Suppressor macrophage treated with lipopolysaccharide for 1 hour (primary cell): ENCODE measurements at places on chromosomes 7 and 10.

- DNase-seq, result no peak
Measured at GRCh38 chr7:144987686-144988085, 151.8 kb upstream of the TPK1 start.

DNA sequence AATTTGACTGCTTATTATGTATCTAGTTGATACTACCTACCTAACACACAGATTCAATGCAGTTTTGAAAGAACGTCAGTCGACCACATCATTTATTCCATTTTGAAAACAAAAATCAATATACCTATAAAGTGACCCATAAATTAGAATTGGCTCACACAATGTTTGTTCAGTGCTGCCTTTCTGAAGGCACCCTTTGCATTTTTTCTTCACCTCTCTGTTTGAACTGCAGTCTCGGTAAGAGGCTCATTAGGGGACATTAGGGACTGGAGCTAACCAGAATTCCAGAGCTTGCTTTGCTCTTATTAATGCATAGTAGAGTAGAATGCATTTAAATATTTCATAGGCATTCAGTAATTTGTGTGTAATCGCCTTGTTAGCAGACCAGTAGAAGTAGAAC is 234.1 kb downstream of the FOXP2 start:
- no peak for DNase-seq

DNA sequence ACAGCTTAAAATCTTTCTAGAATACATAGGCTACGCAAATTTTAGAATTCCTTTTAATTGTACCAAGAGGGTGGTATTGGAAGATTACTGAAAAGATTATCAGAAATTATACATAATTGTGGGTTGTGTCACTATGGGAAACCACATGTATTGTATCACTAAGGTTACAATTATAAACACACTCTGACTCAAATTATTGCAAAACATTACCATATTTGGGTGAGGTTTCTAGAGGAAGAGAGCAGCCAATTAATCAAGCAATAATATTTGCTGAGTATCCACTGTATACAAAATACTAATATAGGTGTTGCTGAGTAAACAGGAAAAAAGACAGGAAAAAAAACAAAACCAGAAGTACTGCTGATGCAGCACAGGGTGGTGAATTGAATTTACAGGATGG is 3.1 kb upstream of the CAPZA2 start:
- peak; percentile 53 for DNase-seq

- no peak for DNase-seq
Measured at GRCh38 chr10:126770809-126771208, 100.3 kb upstream of the C10orf90 start.

DNA sequence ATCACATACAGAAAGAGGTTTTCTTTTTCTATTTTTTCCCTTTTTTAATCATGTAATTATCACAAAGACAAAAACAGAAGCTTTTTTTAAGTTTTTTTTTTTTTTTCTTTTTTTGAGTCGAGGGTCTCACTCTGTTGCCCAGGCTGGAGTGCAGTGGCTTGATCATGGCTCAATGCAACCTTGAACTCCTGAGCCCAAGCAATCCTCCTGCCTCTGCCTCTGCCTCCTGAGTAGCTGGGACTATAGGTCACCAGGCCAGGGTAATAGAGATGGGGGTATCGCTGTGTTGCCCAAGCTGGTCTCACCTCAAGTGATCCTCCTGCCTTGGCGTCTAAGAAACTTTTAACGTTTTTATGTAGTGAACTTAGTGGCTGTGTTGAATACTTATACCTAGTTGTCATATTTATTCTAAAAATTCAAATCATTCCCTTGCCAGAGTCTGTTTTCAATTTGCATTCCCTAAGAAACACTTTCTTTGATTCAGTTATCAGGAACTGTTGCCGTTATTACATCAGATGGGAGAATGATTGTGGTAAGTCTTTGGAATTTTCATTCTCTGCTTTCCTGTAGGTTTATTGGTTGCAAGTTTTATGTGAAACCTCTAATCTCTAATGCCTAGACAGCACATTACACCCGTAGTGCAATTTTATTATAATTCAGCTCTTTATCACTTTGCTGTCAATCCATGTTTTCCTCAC is 1.3 kb downstream of the LSM8 start:
- DNase-seq, result no peak

DNA sequence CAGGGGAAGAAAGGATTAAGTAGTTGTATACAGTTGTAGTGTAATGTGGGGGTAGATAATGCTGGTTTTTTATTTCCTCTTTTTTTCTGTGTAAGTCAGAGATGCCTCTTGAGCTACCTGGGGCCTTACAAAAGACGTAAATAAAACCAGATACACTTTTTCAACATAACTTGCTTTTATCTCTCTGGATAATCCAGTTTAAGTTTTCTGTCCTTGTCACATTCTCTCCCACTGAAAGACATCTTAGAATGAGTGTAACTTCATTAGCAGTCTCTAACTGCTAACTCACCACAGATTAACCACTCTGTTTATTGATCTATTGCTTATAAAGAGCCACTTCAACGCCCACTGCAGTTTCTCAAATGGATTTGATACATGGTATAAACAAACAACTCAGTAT is 64.1 kb upstream of the LRRN3 start:
- no peak for DNase-seq

GRCh38 chr10:13351340-13351915 is 3.3 kb upstream of the SEPHS1 start:
- no peak for DNase-seq

DNA sequence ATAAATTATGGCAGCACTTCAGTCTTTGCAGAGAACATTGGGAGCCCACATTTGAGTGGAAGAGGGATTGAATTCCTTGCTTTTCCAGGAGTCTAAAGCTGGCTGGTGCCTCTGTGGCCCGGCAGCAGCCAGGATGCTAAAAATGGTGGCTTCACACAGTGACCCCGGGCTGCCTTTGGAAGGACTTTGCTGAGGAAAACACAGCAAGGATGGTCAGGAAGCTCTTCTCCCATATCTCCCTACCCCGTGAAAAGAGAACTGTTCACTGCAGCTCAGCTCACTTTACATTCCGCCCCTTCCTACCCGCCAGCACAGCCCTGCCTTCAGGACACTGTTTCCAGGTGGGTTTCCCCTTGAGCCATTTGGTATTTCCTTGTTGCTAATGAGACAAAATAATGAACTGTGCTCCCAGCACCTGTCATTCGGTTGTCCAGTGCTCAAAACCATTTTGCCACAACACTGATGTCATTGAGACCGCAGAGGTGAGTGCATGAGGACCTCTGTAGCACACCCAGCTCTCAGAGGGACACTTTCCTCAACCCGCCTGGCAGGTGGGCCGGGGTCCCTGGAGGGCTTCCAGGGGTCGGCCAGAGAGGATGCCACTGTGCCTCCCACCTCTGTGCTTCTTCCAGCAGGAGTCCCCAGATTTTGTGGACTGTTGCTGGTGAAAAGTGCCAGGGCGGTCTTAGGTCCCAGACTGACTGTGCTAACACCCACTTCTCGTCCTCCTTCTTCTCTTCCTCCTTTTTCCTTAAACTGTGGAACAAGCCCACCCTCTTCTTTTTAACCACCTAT is 255.7 kb upstream of the PPP2R2D start:
- DNase-seq, result no peak

DNA sequence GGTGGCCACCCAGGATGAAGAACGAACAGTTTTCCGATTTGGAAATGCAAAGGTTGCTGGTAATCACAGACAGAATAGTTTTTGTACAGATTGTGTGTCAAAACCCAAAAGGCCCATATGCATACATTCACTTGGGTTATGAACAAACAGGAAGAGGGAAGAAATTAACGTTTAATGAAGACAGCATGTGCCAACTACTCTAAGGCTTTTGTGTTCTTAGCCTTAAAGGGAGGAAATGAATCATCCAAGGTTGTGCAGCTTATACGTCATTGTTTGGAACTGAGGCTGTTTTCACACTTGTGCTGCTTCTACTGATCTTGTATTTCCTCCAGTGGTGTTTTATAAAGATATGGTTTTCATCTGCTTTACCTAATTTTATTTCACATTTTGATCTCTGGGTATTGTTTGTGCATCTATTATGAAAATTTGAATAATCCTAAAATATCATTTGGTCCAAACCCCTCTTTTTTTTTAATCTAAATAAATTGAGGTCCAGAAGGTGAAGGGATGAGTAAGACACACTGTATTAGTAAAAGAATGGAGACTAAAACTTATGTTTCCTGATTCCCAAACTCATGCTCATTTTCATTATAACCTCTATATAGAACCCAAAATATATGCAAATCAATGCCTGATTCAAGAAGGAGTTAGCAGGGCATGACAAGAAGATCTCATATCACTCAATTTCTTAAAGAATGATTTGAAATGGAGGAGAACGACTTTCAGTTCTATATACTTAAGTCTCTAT is 373.1 kb downstream of the THSD7A start:
- peak; percentile 63 for DNase-seq

DNA sequence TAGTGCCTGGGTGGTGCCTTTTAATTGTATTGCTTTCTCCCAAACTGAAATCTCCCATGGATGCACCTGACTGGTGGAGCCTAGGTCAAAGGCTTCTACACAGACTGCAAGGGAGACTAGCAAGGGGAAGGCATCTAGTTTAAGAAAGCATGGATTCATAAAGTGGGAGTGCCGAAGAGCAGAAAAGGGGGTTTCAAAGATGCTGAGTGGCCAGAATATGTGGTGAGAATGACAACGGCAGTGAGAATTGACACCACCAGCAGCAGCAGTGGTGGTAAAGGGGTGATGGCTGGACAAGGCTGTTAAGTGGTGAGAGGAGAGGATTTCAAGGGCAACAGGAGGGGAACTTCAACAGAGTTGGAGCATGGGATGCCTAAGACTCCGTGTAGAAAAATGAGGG is 36.7 kb downstream of the LSMEM1 start:
- DNase-seq, result no peak

DNA sequence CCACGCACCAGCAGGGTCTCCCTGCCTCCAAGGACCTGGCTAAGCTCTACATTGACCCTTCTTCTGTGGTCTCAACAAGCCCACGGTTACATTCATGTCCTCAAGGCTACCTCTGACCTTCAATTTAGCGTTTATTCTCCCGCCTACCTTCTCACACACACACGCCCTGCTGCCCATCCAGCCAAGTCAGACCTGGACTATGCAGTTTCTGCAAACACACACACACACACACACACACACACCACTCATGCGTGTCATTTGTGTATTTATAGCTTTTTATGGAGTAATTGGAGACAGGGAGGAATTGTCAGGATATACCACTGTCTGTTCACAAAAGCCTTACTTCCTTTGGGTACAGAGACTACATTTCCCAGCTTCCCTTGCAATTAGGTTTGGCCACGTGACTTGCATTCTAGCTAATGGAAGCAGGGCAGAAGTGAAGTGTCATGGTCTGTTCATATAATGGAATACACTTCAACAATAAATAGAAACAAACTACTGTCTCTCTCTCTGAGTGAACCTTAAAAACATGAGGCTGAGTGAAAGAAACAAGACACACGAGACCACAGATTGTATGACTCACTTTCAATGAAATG is 53.8 kb upstream of the CPXM2 start:
- peak; percentile 30 for DNase-seq

GRCh38 chr7:37833107-37833817 is 15.1 kb upstream of the NME8 start:
- peak; percentile 82 for DNase-seq

- no peak for DNase-seq
Measured at GRCh38 chr7:103594186-103594585, 148.2 kb upstream of the SLC26A5 start.

DNA sequence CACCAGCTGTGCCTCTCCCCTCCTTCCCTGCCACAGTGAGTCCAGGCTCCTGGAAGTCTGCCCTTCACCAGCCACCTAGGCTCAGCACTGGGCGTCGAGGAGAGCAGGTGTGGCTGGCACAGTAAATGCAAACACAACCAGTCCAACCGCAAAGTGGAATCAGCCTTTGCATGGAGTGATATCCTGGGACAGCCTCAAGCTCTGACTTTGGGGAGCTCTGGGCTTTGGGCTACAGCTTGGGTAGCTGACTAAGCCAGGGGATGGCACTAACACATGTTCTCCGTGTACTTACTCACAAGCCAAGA is 312.4 kb downstream of the KCNMA1 start:
- no peak for DNase-seq

- DNase-seq, result no peak
Measured at GRCh38 chr7:1516586-1517251, 12.5 kb upstream of the INTS1 start.

DNA sequence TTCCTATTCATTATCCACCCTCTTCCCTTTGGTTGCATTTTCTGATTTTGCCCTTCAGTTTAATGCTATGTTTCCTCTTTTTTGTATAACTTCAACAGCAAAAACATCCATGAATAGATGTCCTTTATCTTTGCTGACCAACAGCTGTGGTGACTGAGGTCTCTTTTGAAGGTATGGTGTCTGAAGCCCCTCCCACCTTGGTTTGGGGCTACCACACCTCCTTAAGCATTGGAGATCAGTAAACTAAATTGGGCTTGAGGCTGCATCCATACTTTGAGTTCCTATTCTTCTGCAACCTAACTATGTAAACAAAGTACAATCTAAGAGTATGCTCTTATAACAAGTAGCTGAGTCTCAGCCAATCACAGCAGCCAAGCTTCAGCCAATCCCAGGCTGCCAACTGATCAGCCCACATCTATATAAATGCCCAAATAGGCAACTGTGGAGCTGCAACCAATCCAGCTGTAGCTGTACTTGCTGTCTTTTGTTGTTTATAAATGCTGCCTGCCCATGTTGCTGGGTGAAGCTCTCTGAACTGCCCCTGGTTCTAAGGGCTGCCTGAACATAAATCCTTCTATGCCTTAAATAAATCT is 69.4 kb upstream of the PDLIM1 start:
- no peak for DNase-seq

DNA sequence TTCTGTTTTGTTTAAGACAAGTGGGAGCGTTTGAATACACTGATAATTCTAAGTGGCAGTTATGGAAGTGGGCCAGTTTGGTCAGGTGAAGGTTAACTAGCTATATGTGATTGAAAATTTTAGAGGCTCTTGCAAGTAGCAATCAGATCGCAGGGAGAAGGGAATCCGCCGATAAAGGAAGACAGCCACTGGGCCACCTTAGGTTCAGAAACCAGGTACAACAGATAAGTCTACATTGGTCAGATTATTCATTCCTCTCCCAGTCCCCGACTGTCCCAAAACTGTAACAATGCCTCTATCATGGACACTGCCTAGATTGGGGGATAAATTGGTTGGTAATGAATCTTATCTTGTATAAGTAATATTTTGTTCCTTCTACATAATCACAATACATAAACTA is 8.9 kb downstream of the ANK3 start:
- no peak for DNase-seq

DNA sequence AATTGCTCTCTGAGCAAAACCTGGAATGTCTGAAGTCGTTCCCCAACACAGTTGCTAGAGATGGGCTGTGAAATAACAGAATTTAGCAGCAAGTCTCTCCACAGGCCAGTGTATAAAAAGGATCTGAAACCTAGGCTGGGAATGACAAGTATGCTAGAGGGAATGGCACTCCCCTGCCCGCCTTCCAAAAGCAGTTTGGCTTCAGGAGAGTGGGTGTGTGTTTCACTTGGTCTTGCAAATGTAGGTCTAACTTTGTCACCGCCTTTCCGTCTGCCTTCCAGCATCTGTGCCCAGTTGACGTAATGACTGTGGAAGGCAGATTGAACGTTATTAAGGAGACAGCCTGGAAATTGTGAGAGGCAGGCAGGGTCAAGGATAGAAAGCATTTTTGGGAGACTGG is 18.0 kb upstream of the MTURN start:
- DNase-seq, result no peak
